Activated CD4-positive, CD25-positive, alpha-beta regulatory T cell treated with anti-CD3 and anti-CD28 coated beads, Interleukin-2, amount 50 U/mL, for 24 hours (primary cell): ENCODE measurements at places on chromosomes 11 and 22.

- no peak for ATAC-seq
Measured at GRCh38 chr11:66111158-66111557, 41.1 kb downstream of the PACS1 start.

GRCh38 chr22:35534091-35534490, 6.5 kb upstream of the RASD2 start:
- no peak for ATAC-seq

- ATAC-seq: peak; percentile 0
Measured at GRCh38 chr11:59669611-59670009, 773 bp upstream of the PATL1 start.

- ATAC-seq: peak; percentile 81
Measured at GRCh38 chr11:60485987-60486386, 6.6 kb upstream of the MS4A12 start.

DNA sequence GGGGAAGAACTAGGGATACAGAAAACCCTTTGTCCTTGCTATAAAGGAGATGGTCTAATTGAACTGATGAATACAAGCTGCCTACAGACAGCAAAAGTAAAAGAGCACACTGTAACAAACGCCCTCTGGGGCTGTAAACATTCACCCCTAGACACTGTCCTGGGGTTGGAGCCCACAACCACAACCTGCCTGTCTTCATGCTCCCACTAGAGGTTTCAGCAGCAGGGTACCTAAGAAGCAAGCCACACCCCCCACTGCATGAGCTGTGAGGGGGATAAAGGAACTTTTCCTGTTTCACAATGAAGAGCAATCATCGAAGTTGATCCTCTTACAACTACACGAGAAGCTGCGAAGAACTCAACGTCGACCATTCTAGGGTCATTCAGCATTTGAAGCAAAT, 90.5 kb upstream of the LUZP2 start:
- ATAC-seq: no peak

GRCh38 chr11:81674211-81674610, 1059.5 kb downstream of the FAM181B start:
- ATAC-seq: no peak

DNA sequence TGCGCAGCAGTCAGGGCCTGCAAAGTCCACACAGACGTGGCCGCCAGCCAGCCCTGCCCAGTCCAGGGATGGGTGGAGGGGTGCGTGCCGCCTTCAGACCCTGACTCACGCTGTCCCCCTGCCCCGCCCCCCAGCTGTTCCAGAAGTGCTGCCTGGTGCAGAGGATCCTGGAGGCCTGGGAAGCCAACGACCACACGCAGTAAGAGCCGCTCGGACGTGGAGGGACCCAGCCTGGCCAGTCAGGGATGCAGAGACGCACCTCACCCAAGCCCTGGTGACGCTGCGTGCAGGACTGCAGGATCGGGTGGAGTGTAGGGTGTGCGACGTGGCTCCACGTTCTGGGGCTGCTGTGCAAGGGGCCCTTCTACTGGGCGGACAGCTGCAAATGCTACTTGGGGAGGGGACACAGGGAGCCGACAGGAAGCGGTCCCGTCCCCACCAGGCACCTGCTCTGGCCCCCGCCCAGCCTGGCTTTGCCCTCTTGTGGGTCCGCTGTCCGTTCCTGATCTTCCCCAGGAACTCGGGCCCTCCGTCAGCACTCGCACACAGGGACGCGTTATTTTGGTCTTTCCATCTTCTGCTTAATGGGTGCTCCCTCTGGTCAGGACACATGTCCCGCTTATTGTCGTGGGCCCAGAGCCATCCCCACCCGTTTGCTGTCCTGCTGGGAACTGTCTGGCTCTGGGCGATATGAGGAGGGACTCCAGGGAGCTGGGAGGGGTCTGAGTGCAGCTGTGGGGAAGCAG, 42.5 kb downstream of the SBF1 start:
- no peak for ATAC-seq

- no peak for ATAC-seq
Measured at GRCh38 chr22:31561970-31562369, 65.6 kb downstream of the SFI1 start.

- no peak for ATAC-seq
Measured at GRCh38 chr11:72981080-72981479, 161.0 kb downstream of the FCHSD2 start.

GRCh38 chr22:40200795-40201530, 23.2 kb downstream of the TNRC6B start:
- no peak for ATAC-seq
